ENCODE measurements at places on chromosomes 2 and 18.

- DNase-seq = no peak
Observed at GRCh38 chr18:9913151-9913525, 678 bp upstream of the VAPA start.

DNA sequence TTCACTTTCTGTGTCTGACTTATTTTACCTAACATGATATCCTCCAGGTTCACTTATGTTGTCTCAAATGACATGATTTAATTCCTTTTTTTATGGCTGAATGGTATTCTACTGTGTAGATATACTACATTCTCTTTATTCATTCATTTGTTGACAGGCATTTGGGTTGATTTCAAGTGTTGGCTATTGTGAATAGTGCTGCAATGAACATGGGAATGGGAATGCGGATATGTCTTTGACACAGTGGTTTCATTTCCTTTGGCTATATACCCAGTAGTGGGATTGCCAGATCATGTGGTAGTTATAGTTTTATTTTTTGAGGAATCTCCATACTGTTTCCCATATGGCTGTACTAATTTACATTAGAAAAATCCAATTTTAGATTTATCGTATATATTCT lies 195.4 kb upstream of the KLHL14 start:
- DNase-seq = no peak

DNA sequence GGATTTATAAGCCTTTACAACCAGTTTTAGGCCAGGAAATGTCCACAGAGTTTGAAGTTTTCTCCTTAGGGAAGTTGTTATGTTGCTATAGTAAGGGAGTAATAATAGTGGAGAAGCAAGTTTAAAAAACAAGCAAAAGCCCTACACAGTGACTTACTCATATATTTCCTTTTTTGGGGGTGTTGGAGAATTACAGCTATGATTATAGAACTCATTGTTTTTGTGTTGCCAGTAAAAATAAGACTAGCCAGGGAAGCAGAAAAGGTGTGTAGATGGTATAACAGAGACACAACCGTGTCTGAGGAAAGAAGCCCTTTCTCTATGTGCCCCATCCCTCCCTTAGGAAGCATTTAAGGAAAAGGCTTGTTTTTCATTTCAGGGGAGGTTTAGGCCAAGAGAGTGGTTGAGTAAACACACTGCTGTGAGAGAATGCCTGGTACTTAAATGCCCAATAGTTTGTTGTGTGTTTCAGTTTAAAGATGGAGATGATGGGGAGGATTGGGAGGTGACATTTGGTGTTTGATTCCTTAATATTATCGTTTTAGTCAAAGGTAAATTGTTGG lies 2.3 kb downstream of the VAPA start:
- no peak for DNase-seq

GRCh38 chr2:190574169-190574568 lies 39.6 kb upstream of the NEMP2 start:
- no peak for DNase-seq

DNA sequence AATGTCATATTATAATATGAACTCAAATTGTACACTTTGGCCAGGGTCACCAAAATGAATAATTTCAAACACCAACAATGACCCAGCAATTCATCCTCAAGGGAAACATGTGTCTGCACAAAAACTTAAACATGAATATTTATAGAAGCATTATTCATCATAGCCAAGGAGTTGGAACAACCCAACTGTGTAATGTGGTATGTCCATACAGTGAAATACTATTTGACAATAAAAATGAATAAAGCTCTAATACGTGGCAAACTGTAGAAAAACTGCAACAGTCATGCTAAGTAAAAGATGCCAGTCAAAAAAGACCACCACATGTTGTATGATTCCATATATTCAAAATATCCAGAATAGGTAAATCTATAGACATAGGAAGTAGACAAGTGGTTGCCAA lies 294.6 kb upstream of the CCDC68 start:
- no peak for DNase-seq

DNA sequence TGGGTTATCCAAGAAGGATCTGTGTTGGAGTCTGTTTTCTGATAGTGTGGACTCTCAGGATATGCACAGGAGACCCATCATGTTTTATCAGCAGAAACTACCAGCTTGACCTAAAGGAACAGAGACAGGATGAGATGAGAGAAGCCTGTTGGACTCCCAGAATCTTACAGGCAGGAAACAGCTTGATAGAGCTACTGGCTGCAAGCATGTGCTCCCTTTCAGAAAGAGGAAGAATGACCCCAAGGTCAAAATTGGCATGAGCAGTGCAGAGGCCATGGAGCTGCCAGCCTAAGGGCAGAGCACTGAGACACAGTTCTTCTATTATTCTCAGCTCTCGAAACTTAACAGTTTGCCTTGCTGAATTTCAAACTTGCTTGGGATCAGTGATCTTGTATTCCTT lies 135.2 kb upstream of the NFATC1 start:
- DNase-seq = no peak

- DNase-seq = no peak
Observed at GRCh38 chr2:209977386-209978239, 24.8 kb upstream of the RPE start.

- no peak for DNase-seq
Observed at GRCh38 chr2:98691303-98691702, 39.6 kb downstream of the MGAT4A start.

- no peak for DNase-seq
Observed at GRCh38 chr2:152369176-152369860, 34.3 kb downstream of the FMNL2 start.

- DNase-seq = no peak
Observed at GRCh38 chr2:182541268-182541667, 114.4 kb upstream of the PDE1A start.

GRCh38 chr2:152755029-152755428 lies 36.6 kb downstream of the ARL6IP6 start:
- DNase-seq = no peak

All from activated CD8-positive, alpha-beta memory T cell treated with anti-CD3 and anti-CD28 coated beads for 1 hour (primary cell).